ENCODE measurements at places on chromosomes 16 and 17. TPM values are rescaled to one million over a fixed set of nuclear protein-coding genes. Genes with fewer than 3 reads are reported as not detected.

Gene PIK3R6
- polyA plus RNA-seq, result not detected

Gene LGALS9B
- polyA plus RNA-seq, result not detected

Gene CTRB2
- polyA plus RNA-seq, result not detected

Gene ENGASE
- polyA plus RNA-seq, result 4.7 TPM

Gene CEP112
- 4.4 TPM for polyA plus RNA-seq

Gene RNF43
- not detected for polyA plus RNA-seq

Gene GALR2
- polyA plus RNA-seq, result not detected

Data from BJ (cell line).